Brain (organoid and tissue), 16 donors: ENCODE measurements at places on chromosomes 11 and 22. TPM values are rescaled to one million over a fixed set of nuclear protein-coding genes. Genes with fewer than 3 reads are reported as not detected.

The IL17REL gene
- polyA plus RNA-seq, result not detected

The PANX2 gene
- polyA plus RNA-seq, result 15.2 TPM

The C11orf97 gene
- polyA plus RNA-seq, result not detected

The LPXN gene
- polyA plus RNA-seq, result 3.7 TPM

The ANO5 gene
- 0.48 TPM for polyA plus RNA-seq

The SMIM35 gene
- polyA plus RNA-seq, result 1.1 TPM

The INPP5J gene
- 5.6 TPM for polyA plus RNA-seq

The MIOX gene
- 0.61 TPM for polyA plus RNA-seq

The DTX4 gene
- polyA plus RNA-seq, result 5.2 TPM

The PHLDB1 gene
- 85.1 TPM for polyA plus RNA-seq

The RANBP1 gene
- 197 TPM for polyA plus RNA-seq

The ASRGL1 gene
- polyA plus RNA-seq, result 89.2 TPM

The NLRP6 gene
- polyA plus RNA-seq, result not detected

The MMP11 gene
- polyA plus RNA-seq, result 8.4 TPM

The ARFIP2 gene
- polyA plus RNA-seq, result 45.9 TPM

The GUCY1A2 gene
- polyA plus RNA-seq, result 0.49 TPM

The HEPHL1 gene
- polyA plus RNA-seq, result not detected

The PSMC3 gene
- polyA plus RNA-seq, result 196 TPM

The CCDC87 gene
- 1.2 TPM for polyA plus RNA-seq

The ZNRF3 gene
- polyA plus RNA-seq, result 10.9 TPM

The HSPB2 gene
- 4.3 TPM for polyA plus RNA-seq

The SREBF2 gene
- polyA plus RNA-seq, result 115 TPM

The VPREB1 gene
- not detected for polyA plus RNA-seq

The BANF1 gene
- 404 TPM for polyA plus RNA-seq

The RFPL2 gene
- polyA plus RNA-seq, result 5.3 TPM

The ZNF280B gene
- polyA plus RNA-seq, result 1.8 TPM

The CAPN5 gene
- 23.2 TPM for polyA plus RNA-seq

The TRIM77 gene
- not detected for polyA plus RNA-seq

The ACRV1 gene
- polyA plus RNA-seq, result 1.4 TPM

The TCN1 gene
- polyA plus RNA-seq, result not detected

The SOX10 gene
- 81.2 TPM for polyA plus RNA-seq
